ENCODE measurements at places on chromosomes 6 and 20.

DNA sequence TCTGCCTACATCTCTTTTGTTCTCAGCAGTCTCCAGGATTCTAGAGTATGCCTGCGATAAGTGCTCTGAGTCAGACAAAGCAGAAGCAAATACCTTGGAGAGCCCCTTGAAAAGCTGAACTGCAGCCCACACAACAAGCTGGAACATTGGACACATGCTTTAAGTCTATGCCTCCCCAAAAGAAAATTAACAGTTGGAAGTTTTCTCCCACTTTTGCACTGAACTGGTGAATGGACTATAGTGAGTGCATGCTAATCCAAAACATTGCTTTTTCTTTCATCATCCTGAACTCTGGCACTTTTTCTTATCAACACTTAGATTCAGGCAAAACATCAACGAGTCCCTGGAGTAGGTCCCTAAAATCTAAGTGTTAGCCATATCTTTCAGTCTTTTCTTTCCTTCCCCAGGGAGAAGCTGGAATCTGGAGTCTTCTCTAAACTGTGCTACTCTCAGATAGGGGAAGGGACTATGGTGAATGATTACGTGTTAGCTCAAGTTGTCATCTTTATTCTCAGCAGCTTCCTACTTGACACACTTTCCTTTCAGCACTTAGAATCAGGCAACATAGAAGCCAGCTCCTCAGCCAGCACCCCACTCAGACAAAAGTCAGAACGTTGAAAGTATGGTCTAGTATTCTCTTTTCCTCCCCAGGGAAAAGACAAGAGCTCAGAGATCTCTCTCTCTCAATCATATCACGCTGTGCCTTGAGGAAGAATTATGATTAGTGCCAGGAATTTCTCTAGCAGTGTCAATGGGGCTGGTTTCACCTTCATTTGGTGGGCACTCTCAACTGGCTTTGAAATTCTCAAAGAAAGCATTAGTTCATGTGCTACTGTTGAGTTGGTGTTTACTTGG, 811.0 kb upstream of the GJE1 start:
- DNase-seq: peak; percentile 47

GRCh38 chr20:6622041-6622440, 145.4 kb upstream of the BMP2 start:
- DNase-seq: peak; percentile 57

DNA sequence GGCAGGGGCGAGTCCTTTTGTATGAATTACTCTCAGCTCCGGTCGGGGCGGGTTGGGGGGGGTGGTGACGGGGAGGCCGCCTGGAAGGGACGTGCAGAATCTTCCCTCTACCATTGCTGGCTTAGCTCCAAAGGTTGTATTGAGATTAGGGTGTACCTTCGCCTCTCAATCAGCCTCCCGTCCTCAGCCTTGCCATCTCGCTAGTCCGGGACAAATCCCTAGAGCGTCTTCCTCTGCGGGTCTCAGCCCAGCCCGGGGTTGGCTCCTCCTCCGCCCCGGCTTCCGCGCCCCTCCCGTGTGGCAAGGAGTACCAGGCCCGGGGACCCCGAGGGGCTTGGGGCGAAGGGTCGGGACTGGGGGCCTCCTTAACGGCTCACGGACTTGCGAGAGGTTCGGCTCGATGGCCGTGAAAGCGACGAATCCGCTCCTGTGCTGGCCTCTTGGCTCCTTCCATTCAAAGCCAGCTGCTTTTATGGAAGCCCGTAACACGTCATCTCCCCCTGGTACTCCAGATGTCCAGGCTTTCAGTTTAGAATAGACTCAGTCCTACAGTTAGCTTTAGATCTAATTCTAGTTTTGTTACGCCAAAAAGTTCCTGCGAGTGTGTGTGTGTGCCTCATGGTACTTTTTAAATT, 636 bp upstream of the EEF1A1 start:
- DNase-seq: peak; percentile 80

DNA sequence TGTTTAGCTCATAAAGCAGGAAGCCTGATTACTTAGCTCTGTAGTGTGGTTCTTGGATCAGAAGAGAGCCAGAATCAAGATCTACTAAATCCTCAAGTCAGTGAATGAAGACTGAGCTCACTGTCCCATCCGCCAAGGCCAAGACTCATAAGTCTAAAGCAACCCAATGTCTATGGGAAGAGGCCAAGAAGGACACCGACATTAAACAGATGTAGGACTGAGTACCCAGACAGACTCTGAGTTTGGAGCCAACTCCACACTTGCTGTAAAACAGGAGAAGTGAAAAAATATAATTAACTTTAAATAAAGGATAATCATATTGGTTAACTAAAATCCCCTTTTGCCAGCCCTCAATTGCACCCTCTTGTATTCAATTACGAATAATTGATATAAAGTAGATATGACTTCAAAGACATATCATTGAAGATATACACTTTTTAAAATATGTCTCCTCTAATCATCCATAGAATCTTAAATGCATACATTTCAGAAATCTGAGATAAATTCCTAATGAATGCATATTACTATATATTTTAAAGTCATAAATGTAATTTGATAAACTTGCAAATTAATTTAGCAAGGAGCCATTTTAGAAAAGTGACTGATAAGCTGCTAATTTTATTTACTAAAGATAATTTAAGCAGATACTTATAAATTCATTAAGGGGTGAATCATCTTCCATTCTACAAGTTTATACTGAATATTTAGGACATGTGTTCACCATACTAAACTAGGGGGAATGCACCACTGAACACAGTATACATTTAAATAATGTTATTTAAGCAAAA, 617.0 kb upstream of the ARID1B start:
- no peak for DNase-seq
